Glutamatergic neuron (in vitro differentiated cells): ENCODE measurements at places on chromosomes 5 and 9. TPM values are rescaled to one million over a fixed set of nuclear protein-coding genes. Genes with fewer than 3 reads are reported as not detected.

The PCDHGB5 gene
- 9.3 TPM for total RNA-seq

The TRPM3 gene
- total RNA-seq: 3.3 TPM

The FCN2 gene
- total RNA-seq: not detected

The ZNF454 gene
- 9.3 TPM for total RNA-seq

The GPX8 gene
- total RNA-seq: 2.7 TPM

The MLANA gene
- total RNA-seq: not detected

The RGS7BP gene
- total RNA-seq: 0.27 TPM

The HAVCR2 gene
- total RNA-seq: not detected

The TPM2 gene
- total RNA-seq: 188 TPM

The TRIM36 gene
- total RNA-seq: 99.4 TPM

The RETREG1 gene
- 6.3 TPM for total RNA-seq

The SLC36A3 gene
- total RNA-seq: not detected

The CYSRT1 gene
- total RNA-seq: 2.1 TPM

The C5orf24 gene
- 43.2 TPM for total RNA-seq

The MRRF gene
- 16.9 TPM for total RNA-seq

The ADAMTSL1 gene
- 0.91 TPM for total RNA-seq

The WDR31 gene
- total RNA-seq: 1.3 TPM
